ENCODE measurements at places on chromosomes 11 and 22.

GRCh38 chr11:4459500-4459899 lies 10.4 kb downstream of the OR52K2 start:
- DNase-seq: no peak

DNA sequence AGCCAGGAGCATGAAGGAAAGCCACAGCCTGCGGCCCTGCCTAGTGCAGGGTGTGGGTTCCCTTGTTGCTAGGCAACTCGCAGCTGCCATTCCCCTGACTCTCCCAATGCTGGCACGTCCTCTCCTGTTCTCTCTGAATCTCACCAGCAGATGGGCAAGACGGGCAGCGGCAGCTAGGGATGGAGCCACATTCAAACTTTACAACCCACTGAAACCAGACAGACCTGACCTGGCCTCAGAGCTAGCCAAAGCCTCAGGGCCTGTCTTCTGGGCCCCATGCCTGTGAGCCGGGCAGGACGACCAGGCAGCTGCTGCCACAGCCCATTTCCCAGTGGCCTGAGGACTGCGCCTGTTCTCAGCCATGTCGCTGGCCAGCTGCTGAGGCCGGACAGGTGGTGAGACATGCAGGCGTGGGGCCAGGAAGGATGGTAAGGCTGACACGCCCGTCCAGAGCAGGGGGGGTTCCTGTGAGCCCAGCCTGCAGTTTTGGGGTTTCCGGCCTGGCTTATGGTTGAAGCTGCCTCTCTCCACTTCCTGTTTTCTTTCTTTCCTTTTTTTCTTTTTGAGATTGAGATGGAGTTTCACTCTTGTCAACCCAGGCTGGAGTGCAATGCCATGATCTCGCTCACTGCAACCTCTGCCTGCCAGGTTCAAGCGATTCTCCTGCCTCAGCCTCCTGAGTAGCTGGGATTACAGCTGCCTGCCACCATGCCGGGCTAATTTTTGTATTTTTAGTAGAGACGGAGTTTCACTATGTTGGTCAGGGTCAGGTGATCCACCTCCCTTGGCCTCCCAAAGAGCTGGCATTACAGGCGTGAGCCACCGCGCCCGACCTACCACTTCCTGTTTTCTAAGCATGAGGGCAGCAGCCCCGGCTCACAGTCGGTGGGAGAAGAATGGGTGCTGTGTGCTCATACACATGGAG lies 4.1 kb downstream of the SUN2 start:
- DNase-seq: no peak

GRCh38 chr11:110200241-110200640 lies 96.2 kb downstream of the RDX start:
- DNase-seq: no peak

GRCh38 chr11:9095421-9095820 lies 4.0 kb upstream of the SCUBE2 start:
- no peak for DNase-seq

DNA sequence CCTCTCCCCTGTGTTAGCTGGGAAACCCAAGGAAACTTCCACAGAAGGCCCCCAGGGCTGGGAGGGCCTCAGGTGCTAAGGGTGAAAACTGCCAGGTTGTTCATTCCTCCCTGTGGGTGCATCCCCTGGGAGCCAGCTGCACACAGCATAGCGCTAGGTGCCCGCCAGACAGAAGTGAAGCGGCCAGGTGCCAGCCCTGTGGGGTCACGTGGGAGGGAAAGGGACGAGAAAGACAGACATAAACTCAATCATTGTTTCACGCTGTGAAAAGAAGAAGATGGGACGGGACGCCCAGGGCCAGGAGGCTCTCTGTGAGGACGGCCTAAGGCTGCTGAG lies 31.6 kb upstream of the HMOX1 start:
- peak; percentile 50 for DNase-seq

- DNase-seq: no peak
Observed at GRCh38 chr22:19766511-19767426, 6.2 kb downstream of the TBX1 start.

GRCh38 chr11:42800041-42800440 lies 511.8 kb upstream of the API5 start:
- no peak for DNase-seq
